ENCODE measurements at places on chromosomes 1 and 21.

DNA sequence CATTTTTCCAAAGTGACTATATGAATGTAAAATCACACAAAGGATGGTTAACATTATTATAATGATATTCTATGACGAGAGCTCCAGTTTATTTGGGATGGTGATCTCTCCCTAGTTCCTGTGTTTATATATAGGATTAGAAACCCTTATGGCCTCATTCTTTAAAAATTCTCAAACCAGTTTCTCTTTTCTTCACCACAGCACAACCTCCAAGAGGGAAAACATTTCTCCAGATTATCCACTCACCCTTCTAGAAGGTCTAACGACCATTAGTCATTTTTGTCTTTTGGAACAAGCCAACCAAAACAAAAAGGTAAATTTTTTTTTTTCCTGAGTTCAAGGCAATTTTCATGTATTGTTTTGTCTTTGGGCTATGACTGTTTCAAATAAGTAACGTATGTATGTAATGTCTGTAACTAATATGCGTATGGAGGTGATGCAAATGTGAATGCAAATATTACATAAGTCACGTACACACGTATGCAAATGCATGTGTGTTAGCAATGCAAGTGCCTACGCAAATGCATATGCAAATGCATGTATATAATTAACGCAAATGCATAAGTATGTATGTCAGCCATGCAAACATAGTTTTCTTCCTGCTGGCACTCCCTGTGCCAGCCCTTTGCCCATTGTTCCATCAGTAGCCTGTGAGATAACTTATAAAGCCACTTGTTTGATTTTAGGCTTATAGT, 72.5 kb upstream of the MORC3 start:
- DNase-seq = no peak

DNA sequence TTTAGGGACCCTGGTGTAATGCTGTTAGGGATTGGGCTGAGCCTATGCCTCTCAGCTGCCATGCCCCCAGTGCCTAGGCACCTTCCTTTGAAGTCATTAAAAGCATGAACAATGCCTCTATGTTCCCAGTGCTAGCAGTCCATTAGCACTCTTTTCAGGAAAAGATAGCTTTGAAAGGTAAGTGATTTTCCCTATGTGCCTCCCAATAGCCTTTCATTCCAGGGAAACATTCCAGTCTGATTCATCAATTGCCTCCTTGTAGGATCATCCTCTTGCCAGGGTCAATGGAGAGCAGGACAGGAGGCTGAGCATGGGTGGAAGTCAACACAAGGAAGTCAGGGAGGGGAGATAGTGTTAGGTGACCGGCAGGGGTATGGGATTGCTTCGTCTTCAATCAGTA, 8.6 kb upstream of the IGSF21 start:
- no peak for DNase-seq

- DNase-seq = no peak
Observed at GRCh38 chr1:218472885-218473284, 127.7 kb downstream of the TGFB2 start.

DNA sequence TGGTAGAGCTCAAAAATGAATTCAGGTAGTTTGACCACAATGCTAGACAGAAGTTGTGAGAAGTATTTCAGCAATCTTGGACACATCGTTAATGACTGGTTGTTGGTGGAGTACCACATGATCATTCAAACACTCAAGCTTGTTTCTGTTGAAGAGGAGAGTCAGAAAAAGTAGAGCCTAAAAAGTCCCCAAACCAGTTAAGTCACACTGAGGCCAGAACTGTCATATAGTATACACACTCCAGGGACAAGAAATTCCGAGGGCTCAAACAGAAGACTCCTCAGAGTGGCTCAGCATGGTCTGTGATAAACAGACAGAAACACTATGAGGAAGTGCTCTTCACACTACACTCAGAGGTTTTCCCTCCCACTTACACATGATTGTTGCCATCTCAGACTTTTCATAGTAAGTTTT, 5.8 kb downstream of the TRIM33 start:
- DNase-seq = no peak

DNA sequence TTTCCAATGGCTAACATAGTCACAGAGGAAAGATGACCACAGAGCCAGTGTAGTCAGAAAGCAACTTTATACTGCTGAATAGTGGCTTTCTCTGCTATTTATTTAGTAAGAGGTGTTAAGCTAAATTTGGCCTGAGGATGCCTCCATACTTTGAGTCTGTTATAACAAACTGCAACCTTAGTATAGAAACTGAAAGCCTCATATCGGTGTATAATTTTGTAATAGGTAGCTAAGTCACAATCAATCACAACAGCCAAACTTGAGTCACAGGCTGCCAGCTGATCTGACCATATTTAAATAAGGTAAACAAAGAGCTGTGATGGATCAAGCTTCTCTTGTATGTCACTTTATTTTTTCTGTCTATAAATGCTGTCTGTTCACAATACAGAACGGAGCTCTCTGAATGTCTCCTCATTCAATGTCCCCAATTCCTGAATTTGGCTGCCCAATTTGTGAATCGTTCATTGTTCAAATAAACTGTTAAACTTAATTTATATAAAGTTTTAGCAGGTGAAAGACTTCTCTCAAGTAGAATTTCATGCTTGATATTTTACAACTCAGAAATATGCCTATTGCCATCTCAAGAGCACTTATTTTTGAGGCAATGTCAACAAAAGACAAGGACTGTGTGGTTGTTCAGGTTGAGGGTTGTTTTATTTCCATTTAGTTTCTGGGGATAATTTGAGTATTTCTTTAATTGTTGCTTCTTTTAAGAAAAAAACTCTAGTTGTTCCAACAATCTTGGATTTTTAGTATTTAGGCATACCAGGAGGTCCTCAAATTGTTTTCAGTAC, 339.7 kb upstream of the B3GALT2 start:
- DNase-seq = no peak

- no peak for DNase-seq
Observed at GRCh38 chr21:34313116-34313515, 50.7 kb upstream of the KCNE2 start.

DNA sequence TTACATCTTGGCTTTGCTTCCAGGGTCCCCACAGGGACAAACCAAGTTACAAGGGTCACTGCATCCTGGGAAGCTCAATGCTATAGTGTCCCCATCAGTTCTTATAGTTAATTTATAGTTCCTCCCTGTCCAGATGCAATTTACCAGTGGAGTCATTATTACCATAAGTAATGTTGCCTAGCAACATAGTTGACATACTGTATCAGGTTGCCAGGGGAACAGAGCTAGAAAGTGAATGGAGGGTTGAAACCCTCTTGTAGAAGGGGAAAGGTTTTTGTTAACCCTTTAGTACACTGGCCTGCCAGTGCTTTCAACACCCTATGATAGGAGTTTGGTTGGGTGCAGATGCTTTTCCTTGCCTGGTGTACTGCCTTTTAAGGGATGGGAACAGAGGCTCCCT, 34.3 kb upstream of the TTC4 start:
- DNase-seq = no peak

GRCh38 chr1:211378844-211379243, 52.2 kb downstream of the TRAF5 start:
- peak; percentile 21 for DNase-seq

- no peak for DNase-seq
Observed at GRCh38 chr21:16418226-16418625, 688.4 kb downstream of the USP25 start.
